ENCODE measurements at places on chromosomes 12 and 14.
A peak's percentile ranks its signal among the peaks of the same experiment; 100 is the strongest.

- DNase-seq: no peak
Observed at GRCh38 chr12:26918321-26919215, 19.2 kb downstream of the INTS13 start.

DNA sequence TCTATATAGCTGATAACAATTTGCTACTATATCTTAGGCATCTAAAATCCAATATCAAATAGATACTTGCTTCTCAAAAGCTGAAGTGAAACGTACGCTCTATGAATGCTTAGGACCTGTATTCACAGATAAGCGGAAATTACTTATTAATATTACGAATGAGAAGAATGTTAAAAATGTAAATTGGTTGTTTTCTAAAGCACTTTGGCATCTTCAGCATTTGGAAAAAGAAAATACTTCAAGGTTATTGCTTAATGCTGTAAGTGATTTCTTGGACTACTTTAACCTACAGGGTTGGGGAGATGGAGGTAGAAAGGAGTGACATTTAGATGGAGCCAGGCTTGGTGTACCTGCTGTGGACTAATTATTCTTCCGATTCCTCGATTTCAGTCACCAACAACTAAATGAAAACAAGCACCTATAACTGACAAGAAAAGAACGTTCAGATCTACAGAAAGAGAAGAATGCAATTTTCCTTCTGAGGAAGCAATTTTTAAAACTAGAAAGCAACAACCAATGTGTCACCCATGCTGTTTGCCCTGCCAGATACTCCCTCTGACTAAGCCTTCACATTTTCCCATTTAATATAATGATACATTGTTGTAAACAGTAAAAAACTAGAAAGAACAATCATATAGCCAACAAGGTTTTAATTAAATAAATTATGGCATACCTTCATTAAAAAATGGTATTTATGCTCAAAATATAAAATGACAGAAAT lies 49.3 kb downstream of the SLC25A21 start:
- no peak for DNase-seq

DNA sequence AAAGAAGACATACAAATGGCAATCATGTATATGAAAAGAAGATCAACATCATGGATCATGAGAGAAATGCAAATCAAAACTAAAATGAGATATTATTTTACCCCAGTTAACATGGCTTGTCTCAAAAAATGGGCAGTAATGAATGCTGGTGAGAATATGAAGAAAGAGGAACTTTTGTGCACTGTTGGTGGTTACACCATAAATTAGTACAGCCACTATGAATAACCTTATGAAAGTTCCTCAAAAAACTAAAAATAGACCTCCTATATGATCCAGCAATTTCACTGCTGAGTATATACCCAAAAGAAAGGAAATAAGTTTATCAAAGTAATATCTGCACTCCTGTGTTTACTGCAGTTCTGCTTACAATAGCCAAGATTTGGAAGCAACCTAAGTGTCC lies 151.7 kb downstream of the PDZRN4 start:
- no peak for DNase-seq

- no peak for DNase-seq
Observed at GRCh38 chr12:106125351-106126095, 13.2 kb downstream of the NUAK1 start.

DNA sequence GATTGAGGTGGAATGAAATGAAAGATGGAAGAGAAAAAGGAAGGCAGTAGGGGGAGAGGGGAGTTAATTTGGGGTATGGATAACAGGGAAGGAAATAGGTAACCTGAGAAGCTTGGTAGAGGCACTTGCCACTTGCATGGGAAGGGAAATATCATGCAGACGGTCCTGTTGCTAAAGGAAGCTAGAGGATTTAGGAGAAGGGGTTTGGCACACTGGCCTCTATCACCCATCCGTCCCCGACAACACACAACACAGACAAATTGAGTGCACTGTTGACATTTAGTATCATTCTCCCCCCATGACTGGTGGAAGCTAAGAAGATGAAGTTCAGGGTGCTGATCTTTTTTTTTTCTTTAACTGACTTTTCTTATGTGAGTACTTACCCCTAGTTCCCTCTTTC lies 2.0 kb downstream of the OR10AD1 start:
- DNase-seq: no peak

- peak; percentile 47 for DNase-seq
Observed at GRCh38 chr14:76953311-76953945, 75.1 kb downstream of the IRF2BPL start.

DNA sequence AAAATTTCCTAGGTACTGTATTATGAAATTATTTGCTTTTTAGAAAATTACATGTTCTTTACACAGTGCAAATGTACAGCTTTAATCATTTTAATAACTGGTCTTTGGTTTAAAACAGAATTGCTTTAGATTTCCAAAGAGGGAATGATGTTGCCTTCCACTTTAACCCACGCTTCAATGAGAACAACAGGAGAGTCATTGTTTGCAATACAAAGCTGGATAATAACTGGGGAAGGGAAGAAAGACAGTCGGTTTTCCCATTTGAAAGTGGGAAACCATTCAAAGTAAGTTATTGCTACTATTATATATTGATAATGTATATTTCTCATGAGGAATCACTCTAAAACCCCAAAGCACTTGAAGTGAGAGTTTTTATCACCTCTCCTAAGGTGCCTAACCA lies 13.4 kb downstream of the LGALS3 start:
- DNase-seq: no peak

GRCh38 chr12:128055567-128055966 lies 211.4 kb upstream of the TMEM132C start:
- DNase-seq: no peak

DNA sequence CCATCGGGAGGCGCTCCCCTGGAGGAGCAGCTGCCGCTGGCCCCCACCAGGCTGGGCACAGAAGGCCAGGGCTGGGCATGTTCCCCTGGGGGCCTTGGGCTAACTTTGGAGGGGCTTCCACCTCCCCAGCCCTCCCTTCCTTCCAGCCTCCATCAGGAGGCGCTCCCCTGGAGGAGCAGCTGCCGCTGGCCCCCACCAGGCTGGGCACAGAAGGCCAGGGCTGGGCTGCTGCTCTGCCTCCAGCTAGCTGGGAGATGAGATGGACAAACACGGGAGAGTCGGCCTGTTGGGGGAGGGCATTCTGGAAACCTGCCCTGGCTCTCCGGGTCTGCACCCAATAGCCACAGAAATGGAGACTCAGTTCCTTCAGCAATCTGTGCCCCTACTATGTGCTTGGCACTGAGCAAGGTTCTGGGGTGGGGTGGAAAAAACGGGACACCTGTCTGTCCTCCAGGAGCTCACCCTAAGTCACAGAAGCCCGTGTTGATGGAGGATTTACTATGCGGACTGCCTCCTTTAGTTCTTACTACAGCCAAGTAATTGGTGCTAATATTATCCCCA lies 39.0 kb upstream of the CORO1C start:
- no peak for DNase-seq

DNA sequence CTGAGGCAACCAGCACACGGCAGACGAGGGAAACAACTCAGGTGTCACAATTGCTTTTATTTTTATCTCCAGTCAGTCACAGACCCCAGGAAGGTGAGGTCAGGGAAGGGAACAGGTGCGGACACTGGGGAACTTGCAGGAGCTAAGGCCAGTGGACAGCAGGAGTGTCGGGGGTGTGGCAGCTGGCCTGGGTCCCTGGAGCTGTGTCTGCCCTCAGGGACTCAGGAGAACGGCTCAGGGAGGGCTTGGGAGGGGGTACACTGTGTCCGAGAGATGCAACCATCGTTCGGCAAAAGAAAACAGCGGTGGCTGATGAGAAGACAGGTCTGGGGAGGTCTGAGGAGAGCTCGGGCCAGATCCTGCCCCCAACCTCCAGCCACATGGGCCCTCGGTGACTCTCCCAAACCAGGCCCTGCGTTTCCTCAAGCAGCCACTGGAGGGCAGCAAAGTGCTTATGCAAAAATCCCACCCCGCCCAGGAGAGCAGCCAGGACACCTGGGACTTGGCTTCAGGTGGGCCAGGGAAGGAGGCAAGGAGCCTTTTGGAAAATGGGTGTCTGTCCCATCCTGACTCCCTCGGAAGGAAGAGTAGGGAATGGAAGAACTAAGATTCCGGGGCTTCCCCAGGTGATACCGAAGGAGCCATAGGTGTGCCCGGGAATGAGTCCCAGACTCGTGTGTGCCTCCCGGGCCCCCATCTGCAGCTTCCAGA lies 24.1 kb upstream of the BCDIN3D start:
- DNase-seq: peak; percentile 42

DNA sequence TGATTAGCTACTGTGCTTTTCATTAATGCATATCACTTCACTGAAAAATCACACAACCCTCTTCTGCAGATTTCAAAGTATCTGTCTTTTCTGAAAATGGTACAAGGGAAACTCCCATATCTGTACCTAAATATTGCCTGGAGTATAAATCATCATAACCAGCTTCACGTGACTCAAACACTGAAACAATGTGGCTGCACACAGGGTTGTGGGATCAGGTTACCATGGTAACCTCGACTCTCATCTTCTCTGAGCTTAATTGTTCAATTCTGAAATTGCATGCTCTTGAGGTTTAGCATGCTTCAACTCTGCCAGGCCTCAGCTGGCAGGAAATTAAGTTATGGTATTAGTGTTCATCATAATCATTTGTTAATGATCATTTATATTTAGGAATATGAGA lies 77.5 kb upstream of the CPSF6 start:
- no peak for DNase-seq

DNA sequence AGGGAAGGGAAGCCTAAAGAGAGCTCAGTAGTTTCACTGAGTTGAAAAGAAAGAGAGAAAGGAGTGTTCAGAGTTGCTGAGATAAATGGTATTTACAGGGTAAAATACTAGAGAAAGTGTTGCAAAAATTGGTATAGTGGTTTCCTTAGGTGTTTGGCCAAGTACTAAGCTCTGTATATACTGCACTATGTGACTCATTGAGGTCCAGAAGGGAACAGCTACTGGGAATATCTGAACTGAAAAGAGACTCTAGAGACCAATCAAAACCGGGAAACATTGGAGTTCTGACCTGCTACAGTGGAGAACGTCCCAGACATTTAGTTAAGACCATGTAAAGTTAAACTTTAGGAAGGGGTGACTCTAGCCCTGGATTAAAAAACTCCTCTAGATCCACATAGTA lies 42.7 kb upstream of the ALX1 start:
- no peak for DNase-seq

DNA sequence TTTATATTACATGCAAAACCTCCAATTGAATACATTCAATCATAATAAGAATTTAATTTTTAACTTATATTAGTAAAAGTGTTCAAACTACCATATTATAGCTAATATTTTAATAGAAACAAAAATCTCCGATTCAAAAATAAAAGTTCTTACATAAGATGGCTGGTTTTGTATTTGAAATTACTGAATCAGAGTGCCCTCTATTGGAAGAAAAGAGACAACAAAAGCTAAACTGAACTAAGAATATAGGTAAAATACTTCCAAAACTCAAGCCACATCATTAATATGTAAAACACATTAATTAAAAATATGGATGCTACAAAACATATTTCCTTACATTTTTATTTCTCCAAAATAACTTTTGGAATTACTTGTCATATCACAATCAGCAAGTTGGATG lies 120.3 kb downstream of the GARIN6 start:
- DNase-seq: no peak

GRCh38 chr14:53048631-53049030 lies 97.8 kb upstream of the FERMT2 start:
- DNase-seq: no peak

GRCh38 chr14:45201905-45202304 lies 51.1 kb downstream of the MIS18BP1 start:
- DNase-seq: no peak

- DNase-seq: no peak
Observed at GRCh38 chr12:21543151-21543550, 17.1 kb downstream of the SPX start.

DNA sequence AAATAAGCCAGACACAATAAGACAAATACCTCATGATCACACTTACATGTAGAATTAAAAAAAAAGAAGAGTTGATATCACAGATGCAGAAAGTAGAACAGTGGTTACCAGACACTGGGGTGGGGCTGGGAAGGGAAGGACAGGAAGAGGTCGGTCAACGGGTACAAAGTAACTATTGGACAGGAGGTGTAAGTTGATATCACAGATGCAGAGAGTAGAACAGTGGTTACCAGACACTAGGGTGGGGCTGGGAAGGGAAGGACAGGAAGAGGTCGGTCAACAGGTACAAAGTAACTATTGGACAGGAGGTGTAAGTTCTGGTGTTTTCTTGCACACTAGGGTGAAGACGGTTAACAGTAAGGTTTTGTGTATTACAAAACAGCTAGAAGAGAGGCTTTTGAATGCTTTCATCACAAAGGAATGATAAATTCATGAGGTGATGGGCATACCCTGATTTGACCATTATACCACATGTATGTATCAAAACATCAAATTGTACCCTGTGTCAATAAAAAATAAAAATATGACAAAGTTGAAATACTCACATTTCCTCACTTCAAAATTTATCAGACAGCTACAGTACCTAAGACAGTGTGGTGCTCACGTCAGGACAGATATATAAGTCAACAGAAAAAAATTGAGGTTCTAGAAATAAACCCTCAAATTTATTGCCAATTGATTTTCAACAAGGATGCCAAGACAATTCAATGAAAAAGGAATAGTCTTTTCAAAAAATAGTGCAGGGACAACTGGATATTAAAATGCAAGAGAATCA lies 32.8 kb downstream of the GALC start:
- no peak for DNase-seq

DNA sequence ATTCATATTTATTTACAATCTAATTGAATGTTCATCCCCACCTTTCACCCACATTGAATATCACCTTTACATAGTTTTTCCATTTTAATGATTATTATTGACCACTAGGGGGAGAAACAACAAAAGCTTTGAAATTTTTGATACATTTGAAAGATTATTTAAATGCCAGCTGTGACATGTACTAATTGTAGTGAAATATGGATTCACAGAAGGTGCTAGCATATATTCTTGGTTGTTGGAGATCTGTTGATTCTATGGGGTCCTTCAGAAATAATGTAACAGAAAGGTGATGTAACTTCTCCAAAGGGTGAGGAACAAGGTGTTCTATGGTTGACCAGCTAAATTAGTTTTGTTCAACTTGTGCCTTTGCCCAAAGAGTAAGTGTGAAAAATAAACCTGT lies 22.4 kb upstream of the GPR33 start:
- no peak for DNase-seq

- peak; percentile 44 for DNase-seq
Observed at GRCh38 chr14:93011650-93012325, 88.8 kb downstream of the CHGA start.

DNA sequence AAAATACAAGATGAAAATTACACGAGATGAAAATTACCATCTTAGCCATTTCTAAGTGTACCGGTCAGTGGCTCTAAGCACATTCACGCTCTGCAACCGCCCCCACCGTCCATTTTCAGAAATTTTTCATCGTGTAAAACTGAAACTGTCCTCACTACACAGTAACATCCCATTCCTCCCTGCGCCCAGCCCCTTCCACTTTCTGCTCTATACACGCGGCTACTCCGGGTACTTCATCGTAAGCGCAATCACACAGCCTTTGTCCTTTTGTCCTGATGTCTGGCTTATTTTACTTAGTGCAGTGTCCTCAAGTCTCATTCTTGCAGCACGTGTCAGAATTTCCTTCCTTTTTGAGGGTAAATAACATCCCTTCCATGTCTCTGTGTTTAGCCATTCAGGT lies 3.6 kb upstream of the GPR132 start:
- DNase-seq: no peak

GRCh38 chr12:75979181-75979580 lies 52.4 kb downstream of the PHLDA1 start:
- no peak for DNase-seq

All from hypothalamus (tissue), 51 donors.